ENCODE measurements at places on chromosomes 4 and X.

- no peak for DNase-seq
These were observed 72.7 kb downstream of the ANXA10 start for GRCh38 chr4:168164915-168165548.

DNA sequence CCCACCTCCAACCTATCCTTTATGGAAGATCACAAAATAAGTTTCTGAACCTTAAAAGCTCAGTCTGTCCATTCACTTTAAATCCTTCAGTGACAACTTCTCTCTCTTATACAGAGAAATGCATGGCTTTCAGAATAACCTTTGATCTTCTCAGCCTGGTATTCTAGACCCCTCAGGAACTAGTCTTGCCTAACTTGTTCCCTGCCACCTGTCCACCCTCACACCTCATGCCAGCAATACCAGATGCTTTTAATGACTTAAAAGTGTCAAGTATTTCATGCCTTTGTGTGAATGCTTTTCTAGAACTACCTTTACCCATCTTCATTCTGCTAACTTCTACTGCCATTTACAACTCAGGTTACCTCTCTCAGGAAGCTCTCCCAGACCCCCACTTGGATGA lies 7.4 kb downstream of the EXOC1L start:
- DNase-seq = no peak

DNA sequence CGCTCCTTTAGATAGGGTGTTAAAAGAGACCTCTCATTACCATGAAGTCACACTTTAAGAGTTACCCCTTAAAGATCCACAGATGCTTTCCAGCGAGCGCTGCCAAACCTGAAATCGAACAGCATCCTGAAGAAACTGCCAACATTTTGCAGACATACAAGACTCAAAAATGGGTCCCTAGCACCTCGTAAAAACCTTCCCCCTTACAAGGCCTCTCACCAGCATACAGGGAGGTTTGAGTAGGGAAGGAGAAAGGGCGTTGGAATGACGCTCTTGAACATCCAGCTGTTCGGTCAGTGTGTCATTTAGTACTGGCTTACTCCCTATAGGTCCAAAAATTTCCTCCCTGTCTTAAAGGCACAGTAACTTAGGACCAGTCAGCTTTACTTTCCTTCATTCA lies 45.3 kb upstream of the PGRMC1 start:
- peak; percentile 33 for DNase-seq

DNA sequence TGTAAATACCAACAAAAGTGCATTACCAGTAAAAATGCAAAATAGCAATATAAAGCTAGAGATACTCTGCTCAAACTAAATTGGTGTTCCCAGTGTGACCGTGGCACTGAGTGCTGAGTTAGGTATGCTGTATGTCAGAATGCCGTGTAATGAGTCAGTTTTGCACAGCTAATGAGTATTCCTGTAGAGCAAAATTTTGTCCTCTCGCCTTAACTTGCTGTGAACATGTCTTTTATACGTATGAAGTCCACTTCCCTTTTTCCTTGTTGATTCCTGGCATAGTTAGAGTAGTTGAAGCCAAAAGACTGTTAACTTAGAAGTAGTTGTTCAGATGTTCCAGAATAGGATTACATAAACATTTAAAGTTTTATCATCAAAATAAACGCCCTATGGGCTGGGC lies 11.5 kb downstream of the DCLK2 start:
- no peak for DNase-seq

DNA sequence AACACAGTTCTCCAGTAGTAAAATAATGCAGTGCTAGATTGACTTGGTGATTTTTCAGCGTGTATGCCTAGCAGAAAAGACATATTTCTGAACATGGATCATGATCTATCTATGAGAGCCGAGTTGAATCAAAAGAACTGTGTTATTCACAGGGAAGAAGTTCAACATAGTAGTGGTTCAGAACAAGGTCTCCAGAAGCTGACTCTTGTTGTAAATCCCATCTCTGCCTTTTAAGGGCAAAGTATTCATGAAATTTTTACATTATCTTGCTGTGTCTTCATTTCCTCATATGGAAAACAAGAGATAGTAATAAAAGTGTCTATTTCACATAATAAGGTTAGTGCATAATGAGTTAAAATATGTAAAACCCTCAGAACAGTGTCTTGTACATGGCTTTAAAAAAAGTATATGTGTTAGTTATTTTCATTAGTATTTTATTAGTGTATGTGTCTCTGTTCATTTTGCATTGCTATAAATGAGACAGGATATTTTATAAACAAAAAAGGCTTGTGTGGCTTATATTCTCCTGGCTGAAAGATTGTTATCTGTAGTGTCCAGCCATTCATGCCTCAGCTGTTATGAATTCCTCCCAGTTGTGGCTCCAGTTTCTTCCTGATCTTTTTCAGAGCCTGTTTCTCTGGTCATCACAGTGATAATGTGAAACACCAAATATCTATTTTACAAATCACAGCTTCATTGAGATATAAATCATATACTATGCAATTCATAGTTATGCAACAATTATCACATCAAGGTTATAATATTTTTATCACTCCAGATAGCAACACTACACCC lies 1351.2 kb downstream of the STIM2 start:
- DNase-seq = no peak

GRCh38 chrX:57905141-57905540 lies 5.1 kb downstream of the ZXDA start:
- DNase-seq = no peak
